ENCODE measurements at places on chromosomes 7 and 10.
A peak's percentile ranks its signal among the peaks of the same experiment; 100 is the strongest.

DNA sequence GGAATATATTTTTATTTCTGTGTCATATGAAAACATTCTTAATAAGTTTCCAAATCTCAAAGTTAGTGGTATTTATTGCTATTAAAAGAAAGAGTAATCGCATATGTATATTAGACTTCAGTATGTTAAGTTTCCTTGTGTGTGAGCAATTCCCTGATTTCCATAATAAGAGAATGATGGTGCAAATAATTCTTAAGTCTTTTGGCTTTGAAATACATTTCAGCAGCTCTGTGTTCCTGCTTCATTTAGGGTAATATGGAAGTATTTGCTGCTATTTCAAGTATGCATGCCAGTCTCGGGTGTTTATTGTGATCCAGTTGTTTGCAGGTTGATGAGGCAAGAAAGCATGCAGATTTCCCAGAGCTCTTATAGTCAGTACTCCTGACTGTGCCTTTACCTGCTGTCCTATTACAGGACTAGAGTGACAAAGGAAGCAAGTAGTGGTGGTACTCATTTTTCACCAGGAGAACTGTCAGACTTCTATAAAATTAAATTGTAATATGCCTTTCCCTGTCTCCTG is 43.7 kb downstream of the FGFBP3 start:
- no peak for DNase-seq

GRCh38 chr7:128919881-128920799 is 9.6 kb upstream of the KCP start:
- no peak for DNase-seq

GRCh38 chr10:52438119-52438518 is 124.0 kb downstream of the DKK1 start:
- DNase-seq = no peak

DNA sequence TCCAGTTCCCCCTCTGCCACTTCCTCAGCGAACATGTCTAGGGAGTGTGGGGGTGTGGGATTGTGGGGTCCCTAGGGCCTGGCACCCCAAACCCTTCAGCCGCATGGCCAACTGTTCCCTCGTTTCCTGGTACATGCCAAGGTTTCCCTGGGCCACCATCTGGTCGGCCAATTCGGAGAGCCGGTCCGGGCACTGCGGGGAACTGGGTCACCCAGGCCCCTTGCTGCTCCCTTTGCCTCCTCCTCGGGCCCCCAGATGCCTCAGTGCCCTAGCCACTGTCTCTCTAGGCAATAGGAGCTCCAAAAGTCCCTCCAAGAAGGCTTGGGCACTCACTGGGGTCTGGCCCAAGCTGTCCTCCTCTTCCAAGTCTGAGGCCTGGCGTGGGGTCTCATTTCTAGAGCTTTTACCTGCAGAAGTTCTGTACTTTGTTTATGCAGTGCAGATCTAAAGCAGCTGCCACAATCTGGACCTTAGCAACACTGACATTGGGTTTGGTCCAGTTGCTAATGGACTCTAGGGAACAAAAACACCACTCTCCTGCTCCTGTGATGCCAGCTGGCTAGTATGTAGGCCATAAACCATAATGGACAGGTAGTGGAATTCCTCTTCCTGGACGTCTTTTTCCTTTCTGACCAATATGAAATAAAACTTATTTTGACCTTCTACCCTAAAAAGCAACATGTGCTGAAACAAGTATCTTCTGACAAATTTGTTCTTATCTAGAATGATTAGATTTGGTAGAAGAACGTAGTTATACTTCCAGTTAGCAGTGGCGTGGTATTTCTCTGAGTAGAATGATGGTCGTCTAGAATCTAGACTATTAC is 172.9 kb downstream of the LRRC4 start:
- DNase-seq = no peak

GRCh38 chr10:66455304-66455703 is 470.5 kb upstream of the LRRTM3 start:
- DNase-seq = no peak

DNA sequence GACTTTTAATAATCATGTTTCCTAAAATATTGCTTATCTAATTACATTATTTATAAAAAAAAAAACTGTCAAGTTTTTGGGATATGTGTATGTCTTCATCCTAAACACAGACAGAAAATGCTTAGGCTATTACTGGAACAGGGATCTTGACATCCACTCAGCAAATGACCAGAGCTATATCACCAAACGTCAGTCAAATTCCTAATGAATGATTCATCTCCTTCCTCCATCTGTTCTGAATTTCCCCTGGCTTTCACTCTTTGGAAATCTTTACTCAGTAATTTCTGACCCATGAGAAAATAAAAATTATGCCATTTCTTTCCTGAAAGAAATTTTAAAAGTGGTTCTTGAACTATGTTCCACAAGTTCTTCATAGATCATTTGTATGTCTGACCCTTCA is 552.4 kb upstream of the KCND2 start:
- peak; percentile 87 for DNase-seq

GRCh38 chr7:148084138-148084537 is 506.4 kb upstream of the C7orf33 start:
- peak; percentile 65 for DNase-seq

GRCh38 chr10:12782537-12782936 is 219.0 kb downstream of the CCDC3 start:
- DNase-seq = peak; percentile 37

GRCh38 chr7:134787720-134788119 is 8.3 kb downstream of the CALD1 start:
- no peak for DNase-seq

- DNase-seq = peak; percentile 74
Measured at GRCh38 chr10:92760609-92761008, 70.9 kb downstream of the HHEX start.

- DNase-seq = no peak
Measured at GRCh38 chr10:44962870-44963738, 3.5 kb downstream of the RASSF4 start.

GRCh38 chr7:131897016-131897789 is 340.8 kb upstream of the PODXL start:
- peak; percentile 17 for DNase-seq

DNA sequence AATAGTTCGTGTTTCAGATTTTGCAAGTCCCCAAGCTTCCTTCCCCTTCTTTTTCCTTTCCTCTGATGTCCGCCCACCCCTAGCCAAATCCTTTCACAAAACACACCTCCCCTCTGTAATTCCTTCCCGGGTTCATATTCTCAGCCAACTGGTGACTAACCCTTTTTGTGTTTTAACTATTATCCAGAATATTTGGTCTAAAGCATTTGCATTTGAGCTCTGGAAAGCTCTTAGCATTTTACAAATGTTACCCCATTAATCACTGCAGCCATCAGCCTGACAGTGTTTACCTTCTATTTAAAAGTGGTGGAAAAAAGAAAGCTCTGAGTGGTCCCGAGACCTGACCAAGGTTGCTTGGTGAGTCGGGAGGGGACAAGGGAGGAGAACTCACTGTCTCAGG is 139.0 kb downstream of the CREB5 start:
- no peak for DNase-seq

GRCh38 chr7:149714910-149715471 is 58.4 kb downstream of the ZNF467 start:
- peak; percentile 10 for DNase-seq

DNA sequence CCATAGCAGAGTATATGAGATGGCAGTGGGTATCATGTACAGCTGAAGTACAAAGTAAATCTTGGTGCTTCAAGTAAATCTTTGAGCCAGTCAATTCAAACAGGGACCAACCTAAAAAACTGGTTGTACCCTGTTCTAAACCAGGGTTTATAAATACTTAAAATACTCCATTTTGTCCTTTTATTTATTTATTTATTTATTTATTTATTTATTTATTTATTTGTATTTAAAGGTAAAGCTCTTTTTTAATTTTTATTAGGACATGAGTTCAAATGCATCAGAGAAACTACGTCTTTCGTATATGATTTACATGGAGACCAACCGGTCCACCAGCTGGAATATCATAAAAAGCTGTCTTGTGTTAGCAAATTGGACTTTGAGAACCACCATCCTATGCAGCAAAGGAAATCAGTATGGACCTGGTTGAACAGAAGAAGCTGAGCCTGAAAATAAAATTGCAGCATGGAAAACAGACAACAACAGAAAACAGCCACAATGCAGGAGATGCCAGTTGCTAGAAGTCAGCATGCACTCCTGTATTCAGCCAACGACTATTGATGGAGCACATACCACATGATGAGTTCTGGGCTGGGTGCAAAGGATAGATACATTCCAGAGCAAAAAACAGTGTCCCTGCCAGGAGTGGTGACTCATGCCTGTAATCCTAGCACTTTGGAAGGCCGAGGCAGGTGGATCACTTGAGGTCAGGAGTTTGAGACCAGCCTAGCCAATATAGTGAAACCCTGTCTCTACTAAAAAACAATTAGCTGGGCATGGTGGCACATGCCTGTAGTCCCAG is 60.0 kb downstream of the PLXNA4 start:
- DNase-seq = peak; percentile 60

- no peak for DNase-seq
Measured at GRCh38 chr7:28773423-28774145, 184.5 kb downstream of the TRIL start.

DNA sequence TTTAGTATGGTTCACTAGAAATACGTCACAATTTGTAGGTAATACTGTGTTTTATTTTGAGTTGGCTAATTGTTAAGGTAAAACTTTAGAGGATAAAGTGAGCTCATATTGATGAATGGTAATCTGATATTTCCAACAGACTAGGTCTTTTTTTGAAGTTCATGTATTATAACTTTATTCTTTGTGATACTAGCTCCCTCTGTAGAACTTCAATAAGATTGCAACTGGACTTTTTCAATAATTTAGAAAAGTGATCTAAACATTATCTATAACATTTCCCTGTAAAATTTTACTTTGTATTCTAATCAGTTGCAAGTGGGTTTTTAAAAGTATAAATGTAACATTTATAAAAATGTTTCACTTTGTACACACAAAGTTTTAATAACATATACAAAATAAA is 83.5 kb downstream of the ADK start:
- peak; percentile 31 for DNase-seq

DNA sequence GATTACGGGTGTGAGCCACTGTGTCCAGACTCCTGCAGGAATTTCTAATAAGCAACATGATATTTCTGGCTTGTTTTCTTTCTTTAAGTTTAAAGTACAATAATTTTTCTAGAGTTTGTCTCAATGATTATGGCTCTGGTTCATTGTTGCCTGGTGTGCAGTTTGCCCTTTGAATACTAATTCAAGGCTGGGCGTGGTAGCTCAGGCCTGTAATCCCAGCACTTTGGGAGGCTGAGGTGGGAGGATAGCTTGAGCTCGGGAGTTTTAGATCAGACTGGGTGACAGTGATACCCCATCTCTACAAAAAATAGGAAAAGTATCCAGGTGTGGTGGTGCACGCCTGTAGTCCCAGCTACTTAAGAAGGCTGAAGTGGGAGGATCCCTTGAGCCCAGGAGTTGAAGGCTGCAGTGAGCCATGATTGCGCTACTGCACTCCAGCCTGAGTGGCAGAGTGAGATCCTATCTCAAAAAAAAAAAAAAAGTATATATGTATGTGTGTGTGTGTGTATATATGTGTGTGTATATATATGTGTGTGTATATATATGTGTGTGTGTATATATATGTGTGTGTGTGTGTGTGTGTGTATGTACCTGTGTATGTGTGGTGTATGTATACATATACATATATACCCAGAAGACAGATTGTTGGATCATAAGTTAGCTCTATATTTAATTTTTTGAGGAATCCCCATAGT is 8.2 kb downstream of the ADIRF start:
- no peak for DNase-seq

GRCh38 chr10:80492848-80493521 is 38.9 kb downstream of the TSPAN14 start:
- no peak for DNase-seq

GRCh38 chr10:73593812-73594211 is 2.7 kb upstream of the USP54 start:
- DNase-seq = no peak

DNA sequence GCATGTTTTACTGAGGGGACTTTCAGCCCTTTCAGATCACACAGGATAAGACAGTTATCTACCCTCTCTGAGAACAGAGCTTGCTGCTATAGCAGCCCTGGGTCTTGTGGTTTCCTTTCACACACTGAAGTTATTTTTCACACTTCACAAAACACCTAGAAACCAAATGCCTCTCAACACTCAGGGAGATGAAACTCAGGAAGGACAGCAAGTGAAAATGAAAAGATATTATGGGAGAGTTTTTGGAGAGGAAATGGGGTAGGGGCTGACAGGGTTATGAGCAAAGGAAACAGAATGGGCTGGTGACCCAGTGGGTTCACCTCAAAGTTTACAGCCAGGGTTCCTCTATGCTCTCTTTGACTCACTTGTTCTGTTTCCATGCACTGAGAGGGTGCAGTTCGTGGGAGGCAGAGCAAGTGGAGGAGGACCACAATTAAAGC is 17.0 kb upstream of the GIMAP2 start:
- DNase-seq = no peak

GRCh38 chr7:29457565-29458011 is 106.0 kb upstream of the PRR15 start:
- DNase-seq = peak; percentile 56

GRCh38 chr7:128381161-128381821 is 19.8 kb upstream of the PRRT4 start:
- no peak for DNase-seq

- no peak for DNase-seq
Measured at GRCh38 chr10:11608159-11609013, 3.1 kb downstream of the USP6NL start.

GRCh38 chr7:85449478-85449877 is 262.6 kb upstream of the SEMA3D start:
- DNase-seq = no peak

DNA sequence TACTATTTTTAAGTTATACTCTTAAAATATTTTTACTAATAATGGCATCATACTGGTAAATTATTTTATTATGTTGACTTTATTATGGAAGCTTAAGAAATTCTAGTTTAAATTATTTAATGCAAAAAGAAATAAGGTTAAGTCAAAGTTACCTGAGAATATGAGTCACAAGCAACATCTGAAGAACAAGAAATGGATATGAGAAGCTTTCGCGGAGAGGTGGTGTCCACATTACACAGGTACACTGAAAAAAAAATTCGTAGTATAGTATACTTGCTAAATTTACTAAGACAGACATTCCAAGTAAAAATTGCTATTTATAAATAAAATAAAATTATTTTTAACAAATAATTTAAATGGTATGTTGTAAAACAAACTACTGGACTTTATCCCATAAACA is 143.8 kb downstream of the AVL9 start:
- no peak for DNase-seq

- no peak for DNase-seq
Measured at GRCh38 chr10:89494575-89494974, 40.8 kb downstream of the SLC16A12 start.

GRCh38 chr7:95478272-95479037 is 7.3 kb upstream of the ASB4 start:
- peak; percentile 76 for DNase-seq

DNA sequence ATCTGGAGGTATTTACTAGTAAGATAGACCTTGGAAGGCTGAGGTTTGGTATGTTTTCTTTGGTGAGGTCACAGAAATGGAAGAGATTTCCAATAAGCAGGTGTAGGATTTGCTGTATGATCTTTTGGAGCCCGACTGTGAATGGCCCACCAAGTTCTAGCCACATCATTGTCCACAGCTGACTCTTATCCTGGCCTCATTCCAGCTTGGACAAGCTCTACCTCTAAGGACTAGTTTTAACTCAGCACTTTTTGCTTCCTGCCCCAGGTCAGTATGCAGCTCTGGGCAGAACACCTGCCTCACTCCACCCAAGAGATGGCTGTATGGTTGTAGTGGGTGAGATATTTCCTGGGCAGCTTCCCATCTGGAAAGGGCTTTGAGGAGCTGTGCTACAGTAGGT is 6.1 kb upstream of the CPA4 start:
- no peak for DNase-seq

Measured in cardiac fibroblast (primary cell).